ENCODE measurements at places on chromosomes 13 and 19.

GRCh38 chr13:25579221-25579620 lies 207.4 kb downstream of the ATP8A2 start:
- no peak for DNase-seq

DNA sequence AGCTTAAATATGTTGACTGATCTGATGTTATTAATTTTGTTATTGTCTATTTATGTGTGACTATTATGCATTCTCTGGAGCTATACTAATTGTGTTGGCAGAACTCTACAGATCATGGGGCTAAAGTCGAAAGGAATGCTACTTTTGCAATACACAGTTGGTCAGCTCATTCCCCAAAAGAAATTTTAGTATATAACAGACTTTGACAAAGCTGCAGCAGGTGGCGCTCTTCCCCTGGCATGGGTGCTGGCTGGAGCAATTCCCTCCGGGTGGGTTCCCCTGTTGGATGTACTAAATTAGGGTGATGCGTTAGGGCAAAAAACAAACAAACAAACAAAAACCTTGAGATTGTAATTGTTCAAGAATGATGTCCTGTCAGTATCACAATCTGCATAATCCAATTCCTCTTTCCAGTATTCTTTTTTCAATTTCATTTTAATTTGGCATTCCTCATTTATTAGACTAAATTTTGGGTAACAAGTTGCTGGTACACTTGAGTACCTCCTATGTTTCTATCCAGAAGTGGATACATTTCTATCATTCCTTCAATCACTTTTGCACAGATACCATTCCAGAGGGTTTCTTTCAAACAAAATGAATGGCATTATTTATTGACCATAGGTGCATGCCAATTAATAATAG lies 322.8 kb upstream of the EDNRB start:
- DNase-seq = no peak

- no peak for DNase-seq
Observed at GRCh38 chr13:101210774-101211173, 205.5 kb downstream of the NALCN start.

- no peak for DNase-seq
Observed at GRCh38 chr13:94993616-94994015, 281.3 kb upstream of the SOX21 start.

DNA sequence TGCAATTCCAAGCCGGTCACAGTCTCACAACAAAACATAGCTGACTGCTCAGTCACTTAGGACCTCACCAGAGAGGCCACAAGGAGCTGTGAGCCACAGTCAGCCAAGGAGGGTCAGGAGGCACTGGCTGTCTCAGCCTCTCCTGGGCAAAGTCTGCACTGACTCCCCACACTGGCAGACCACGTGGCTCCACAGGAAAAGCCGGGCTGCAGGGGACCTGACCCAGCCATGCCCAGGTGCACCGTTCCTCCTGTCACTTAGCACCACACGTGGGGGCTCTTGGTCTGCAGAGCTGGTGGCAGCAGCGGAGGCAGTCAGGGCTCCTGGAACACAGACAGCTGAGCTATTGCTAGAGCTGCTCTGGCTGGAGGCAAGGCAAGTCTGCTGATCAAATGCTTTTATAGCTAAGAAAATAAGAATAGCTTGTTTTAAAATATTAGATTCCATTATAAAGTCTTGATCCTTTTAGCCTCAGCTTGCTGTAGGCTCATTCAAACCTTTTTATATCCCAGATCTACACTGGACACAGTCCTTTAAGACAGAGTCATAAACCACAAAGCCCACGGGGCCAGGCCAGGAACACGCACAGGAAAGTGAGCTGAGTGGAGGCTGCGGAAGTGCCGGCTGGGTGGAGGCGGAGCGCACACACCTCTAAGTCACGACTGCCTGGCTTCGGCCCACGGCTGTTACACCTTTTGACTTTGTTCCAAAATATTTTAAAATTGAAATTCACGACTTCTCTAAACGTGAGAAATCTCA lies 744.1 kb downstream of the UQCRFS1 start:
- DNase-seq = no peak

DNA sequence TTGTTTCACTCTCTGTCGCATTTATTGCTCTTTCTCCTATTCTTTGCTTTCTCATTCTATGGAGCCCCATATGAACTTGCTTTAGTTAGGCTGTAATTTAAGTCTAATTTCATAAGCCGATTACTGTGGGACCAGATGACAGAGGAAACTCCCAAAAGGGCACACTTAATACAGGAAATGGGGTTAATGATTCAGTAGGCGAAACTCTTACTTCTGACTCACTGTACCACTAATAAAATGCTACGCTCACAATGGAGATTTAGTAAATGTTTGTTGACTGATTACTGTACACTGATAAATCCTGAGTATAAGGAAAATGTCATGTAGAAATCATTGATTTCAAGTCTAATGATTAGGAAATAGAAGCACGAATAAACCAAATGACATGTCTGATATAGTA lies 276.4 kb downstream of the KLF5 start:
- no peak for DNase-seq

DNA sequence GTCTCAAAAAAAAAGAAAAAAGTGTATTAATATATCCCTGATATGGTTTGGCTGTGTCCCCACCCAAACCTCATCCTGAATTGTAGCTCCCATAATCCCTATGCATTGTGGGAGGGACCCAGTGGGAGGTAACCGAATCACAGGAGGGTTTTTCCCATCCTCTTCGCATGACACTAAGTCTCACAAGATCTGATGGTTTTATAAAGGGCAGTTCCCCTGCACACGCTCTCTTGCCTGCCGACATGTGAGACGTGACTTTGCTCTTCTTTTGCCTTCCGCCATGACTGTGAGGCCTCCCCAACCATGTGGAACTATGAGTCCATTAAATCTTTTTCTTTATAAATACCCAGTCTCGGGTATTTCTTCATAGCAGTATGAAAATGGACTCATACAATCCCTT lies 17.7 kb downstream of the STK24 start:
- DNase-seq = no peak

GRCh38 chr13:113592571-113592970 lies 8.0 kb downstream of the TFDP1 start:
- DNase-seq = no peak

DNA sequence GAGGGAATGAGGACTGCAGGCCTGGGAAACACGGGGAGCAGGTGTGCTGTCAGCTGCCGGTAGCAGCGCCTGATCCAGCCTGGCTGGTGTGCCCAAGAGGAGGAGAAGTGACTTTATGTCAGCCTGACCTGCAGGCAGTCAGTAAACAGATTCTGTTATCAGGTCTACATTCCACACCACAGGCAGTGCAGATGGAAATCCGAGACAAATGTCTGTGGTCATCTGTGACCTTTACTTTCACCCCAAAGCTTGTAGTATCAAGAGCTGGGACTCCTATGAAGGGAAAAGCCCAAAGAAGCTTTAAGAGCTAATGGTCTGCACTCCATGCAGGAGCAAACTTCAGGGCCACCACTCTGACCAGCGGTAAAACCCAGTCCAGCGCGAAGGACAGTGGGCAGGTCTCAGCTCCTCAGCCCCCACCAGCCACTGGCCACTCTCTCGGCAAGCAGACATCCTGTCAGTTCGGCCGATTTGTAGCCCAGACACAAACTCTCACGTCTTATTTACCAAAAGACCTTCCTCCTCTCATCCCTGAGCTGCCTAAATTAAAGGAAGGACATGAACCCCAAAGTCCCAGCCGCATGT lies 7.7 kb downstream of the EPS15L1 start:
- no peak for DNase-seq

DNA sequence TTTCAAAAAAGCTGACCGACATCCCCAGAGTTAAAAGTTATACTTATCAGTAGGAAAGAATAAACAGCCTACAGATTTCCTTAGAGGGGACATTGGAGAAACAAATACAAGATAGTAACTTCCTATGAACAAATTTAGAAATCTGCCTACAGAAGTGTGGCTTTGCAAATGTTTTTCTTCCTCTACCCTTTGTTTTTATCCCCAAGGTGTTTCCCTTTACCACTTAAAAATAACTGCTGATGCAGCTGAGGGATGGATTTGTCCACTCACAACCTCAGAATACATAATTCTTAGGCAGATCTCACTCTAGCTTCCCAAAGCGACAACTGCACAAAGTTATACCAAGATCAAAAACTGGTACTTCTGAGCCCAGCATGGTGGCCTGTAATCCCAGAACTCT lies 20.9 kb downstream of the MED4 start:
- DNase-seq = no peak

- no peak for DNase-seq
Observed at GRCh38 chr13:26829716-26830115, 69.1 kb upstream of the GPR12 start.

DNA sequence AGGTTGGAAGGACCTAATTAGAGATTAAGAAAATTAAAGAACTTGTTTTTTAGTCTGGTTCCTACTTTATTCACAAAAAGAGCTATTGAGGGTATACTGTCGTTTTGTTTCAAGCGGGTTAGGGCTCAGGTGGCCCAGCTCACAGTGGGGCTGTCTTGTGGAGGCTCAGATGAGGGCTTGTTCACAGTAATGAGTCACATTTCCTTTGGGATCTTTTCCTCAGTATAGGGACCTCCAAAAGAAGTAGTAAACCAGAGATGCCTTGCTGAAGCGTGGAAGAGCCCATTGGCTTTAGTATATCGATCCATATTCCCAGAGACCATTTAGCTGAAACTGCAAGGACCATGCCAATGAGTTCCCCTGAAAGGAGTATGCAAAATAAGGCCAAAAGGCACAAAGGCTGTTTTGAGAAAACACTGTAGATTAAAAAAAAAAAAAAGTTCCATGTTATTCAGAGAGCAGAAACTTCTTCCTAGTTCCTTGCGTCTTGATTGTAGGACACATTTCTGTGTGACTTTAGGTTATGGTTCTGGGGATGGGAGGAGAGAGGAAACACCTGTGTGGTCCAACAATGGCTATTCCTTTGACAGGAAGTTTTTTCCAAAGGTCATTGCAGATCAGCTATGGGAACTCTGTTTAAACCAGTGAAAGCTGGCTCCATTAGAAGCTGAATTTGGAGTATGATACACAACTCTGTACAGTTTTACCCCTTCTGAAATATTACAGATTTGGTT lies 32.8 kb upstream of the GPI start:
- no peak for DNase-seq

- no peak for DNase-seq
Observed at GRCh38 chr19:531009-531752, 379 bp upstream of the CDC34 start.

GRCh38 chr13:21998279-21998990 lies 327.6 kb downstream of the FGF9 start:
- DNase-seq = no peak

DNA sequence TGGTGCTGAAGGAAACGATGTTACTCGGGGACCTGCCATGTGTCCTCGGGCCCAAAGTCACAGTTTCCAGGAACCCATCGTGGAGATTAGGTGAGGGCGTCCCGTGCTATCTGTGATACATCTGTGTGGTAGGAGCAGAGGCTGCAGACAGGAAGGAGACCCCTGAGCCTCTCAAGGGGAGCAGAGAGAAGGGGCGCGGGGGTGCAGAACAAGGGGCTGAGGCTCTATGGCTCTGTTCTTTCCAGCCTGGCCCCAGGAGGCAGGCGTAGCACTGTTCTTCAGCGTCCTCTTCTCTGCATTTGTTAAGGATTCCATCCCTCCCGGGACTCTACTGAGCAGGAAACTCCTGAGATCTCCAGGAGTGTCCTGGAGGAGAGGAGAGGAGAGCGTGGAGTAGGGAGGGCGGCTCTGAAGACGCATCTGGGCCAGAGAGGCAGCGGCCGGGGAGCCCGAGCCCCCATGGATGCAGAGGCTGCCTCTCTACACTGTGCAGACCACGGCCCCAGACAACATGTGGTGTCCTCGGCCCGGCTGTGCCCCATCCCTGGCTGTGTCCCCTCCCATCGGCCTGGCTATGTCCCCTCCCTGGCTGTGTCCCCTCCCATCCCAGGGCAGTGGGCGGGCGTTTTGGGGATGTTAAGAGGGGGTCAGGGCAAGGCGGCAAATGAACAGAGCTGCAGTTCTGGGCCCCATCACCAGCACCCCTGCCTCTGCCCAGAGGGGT lies 118.0 kb downstream of the ATP11A start:
- no peak for DNase-seq

DNA sequence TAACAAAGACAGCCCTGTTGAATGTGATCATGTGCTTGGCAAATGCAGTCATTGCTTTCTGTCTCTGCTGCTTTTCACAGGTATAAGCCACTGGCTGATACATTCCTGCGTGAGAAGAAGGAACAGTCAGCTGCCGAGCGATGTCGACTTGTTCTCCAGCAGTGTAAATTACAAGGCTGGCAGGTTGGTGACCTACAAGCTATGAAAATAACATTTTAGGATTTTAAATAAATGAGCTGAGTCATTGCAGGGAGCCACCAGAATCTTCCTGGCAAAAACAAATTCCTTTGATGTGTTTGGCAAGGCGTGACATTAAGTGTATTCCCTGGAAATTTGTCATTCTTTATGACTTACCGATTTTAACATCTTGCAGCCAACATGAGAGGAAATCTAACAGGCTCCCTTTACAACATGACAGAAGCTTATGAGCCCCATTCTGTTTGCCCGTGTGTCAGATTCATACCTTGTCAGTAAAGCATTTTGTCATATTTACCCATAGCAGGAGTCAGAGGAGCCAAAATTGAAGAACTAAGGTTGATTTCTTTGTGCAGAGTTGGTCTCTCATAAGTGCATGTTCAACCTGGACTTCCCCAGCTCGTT lies 471.4 kb downstream of the MYO16 start:
- no peak for DNase-seq

DNA sequence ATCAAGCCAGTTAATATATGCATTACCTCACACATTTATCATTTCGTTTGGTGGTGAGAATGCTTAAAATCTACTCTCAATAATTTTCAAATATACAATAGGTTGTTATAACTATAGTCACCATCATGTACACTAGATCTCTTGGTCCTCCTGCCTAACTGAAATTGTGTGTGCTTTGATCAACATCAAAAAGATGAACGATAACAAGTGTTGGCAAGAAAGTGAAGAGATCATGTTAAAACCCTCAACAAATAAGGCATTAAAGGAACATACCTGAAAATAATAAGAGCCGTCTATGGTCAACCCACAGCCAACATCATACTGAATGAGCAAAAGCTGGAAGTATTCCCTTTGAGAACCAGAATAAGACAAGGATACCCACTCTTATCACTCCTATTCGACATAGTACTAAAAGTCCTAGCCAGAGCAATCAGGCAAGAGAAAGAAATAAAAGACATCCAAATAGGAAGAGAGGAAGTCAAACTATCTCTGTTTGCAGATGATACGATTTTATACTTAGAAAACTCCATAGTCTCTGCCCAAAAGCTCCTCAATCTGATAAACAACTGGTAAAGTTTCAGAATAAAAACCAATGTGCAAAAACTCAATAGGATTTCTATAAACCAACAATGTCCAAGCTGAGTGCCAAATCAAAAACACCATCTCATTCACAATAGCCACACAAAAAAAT lies 27.9 kb upstream of the OR10H1 start:
- no peak for DNase-seq

DNA sequence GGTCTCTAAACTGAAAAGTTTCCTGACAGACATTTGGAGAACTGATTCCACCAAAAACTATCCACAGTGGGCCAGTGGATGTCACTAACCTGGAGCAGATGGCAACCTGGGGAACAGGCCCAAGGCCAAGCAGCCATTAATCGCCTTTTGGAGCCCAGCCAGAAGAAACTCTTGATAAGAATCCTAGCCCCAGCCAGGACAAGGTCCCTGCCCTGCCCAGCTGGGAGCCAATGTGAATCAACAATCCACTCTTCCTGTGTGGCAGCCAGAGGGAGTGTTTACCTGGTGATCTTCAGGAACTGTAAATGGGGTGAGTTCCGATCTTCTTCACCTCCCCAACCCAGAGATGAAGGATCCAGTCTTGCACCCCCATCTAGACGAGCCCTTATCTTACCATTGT lies 14.5 kb upstream of the IGSF23 start:
- DNase-seq = no peak

- no peak for DNase-seq
Observed at GRCh38 chr13:59494151-59494550, 669.6 kb downstream of the DIAPH3 start.
